ENCODE measurements at places on chromosomes 3 and 15.

DNA sequence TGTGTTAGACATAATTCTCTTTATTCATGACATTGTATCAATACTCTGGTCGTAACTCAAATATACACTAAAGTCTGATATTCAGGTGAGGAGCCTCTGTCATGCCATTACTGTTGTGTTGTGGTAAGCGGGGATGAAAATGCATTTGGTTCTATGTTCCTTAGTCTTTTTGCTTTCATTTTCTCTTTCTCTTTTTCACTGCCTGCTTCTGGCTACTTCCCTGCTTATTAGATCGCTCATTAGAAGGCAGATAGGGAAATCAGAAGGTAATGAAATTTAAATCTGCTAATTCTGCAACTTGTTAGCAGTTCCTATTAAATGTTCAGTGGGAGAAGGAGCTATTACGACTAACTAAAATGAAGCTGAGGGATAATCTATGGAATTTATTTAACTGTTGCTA lies 345.0 kb downstream of the GRM7 start:
- DNase-seq = no peak

DNA sequence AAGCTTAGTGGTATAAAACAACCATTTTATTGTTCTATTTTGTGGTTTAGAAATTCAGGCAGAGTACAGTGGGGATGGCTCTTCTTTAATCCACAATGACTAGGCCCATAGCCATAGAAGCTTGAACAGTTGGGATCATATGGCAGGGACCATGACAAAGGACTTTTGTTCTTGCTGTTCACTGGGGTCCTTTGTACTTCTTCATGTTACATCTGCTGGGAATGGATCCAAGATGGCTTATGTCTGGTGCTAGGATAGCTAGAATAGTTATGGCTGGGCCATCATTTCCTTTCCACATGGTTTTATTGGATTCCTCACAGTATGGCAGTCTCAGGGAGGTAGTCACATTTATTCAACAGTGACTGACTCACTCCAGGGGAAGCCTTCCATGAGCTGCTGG lies 427.9 kb upstream of the AGTR1 start:
- DNase-seq = no peak

DNA sequence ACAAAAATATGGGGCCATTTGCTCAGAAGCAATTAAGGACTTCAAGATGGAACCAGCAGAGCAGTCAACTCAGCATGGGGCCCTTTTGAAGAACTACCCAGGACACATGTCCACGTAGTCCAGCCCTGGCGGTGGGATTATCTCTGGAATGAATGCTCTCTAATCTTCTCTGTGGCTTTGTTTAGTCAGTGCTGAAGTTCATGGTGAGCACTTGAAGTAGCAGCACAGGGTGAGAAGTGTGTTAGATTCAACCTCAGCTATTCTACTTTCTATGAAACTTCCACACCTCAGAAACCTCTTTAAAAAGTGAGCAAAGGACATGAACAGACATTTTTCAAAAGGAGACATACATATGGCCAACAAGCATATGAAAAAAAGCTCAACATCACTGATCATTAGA lies 74.4 kb downstream of the THRB start:
- no peak for DNase-seq

- DNase-seq = no peak
Measured at GRCh38 chr3:128684986-128685726, 34.5 kb upstream of the RPN1 start.

DNA sequence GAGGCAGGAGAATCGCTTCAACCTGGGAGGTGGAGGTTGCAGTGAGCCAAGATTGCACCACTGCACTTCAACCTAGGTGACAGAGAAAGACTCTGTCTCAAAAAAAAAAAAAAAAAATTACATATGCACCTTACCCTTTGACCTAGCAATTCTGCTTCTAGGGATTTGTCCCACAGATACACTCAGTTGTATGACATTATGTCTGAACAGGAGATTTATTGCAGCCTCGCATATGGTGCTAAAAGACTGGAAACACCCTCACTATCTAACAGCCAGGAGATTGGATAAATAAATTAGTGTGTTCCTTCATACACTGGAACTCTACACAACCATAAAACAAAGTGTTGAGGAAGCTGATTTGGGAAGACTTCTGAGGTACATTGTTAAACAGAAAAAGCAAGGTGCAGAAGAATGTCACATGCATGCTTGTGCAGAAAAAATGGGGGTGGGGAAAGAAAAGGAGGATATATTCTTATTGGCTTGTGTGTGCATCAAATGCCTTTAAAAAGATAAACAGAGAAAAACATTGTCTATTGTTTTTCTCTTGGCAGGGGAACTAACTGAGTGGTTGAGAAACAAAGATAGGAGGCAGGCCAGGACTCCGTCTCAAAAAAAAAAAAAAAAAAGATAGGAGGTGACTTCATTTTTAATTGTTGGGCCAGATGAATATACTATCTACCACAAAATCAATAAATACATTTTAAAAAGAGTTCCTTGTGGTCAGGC lies 30.9 kb downstream of the PPCDC start:
- no peak for DNase-seq

DNA sequence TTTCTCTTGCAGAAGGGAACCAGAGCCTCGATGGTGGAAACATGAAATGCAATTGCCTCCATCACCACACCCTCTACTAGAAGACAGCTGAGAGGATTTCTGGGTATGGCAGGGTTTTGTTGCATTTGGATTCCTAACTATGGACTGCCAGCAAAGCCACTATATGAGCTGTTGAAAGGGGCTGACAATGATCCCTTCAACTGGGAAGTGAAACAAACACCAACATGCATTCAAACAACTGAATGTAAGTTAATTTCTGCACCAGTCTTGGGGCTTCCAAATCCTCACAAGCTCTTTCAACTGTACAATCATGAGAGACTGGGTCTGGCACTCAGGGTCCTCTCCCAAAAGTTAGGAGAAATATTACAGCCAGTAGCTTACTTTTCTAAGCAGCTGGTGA lies 116.7 kb upstream of the PLCL2 start:
- DNase-seq = no peak

DNA sequence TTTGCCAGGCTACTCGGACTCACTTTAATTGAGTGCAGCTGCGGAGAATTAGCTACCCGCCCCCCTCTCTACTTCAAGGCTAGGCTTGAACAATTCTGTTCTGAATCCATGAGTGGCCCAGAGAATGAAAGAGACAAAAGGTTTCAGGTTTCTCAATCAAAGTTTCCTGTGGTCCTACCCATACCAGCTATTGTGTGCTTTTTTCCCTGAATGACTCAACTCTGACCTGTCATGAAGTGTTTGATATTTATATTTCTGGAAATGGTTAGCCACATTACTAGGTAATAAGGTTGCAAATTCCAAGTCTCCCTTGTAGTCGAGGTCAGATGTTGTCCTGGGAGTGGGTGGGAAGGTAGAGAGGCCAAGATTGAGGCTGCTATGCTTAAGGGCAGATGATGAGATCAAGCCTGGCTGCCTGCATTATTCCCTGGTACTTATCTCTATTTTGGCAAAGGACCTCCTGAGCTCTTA lies 392.7 kb upstream of the TBL1XR1 start:
- DNase-seq = no peak

DNA sequence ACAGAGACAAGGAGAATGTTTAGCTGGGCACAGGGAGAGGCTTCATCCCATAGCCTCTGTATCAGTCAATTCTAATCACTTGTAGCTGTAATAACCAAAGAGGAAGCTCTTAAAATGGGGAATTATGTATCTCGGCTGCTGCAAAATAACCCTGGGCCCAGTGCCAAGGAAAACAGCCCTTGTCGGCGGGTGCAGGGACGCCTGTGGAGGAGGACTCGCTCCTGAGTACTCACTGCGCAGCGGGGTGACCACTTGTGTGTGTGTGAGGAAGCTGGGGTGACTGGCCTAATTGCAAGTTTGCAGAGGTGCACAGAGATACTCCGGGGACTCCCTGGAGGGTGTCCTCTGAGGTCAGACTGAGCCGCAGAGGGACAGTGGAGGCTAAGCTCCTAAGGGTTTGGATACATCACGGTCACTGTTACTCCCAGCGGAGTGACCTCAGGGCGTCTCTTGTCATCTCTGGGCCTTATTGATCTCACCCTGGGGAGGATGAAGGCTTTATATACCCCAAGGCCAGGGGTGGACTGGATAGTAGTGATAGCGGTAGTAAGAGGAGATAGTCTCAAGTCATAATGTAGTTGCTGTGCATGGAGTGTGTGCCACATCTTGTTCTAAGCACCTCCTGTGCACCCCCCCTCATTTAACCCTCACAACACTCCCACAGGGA lies 37.2 kb downstream of the SLC6A6 start:
- no peak for DNase-seq

- DNase-seq = no peak
Measured at GRCh38 chr3:2847062-2847841, 262.9 kb downstream of the IL5RA start.

DNA sequence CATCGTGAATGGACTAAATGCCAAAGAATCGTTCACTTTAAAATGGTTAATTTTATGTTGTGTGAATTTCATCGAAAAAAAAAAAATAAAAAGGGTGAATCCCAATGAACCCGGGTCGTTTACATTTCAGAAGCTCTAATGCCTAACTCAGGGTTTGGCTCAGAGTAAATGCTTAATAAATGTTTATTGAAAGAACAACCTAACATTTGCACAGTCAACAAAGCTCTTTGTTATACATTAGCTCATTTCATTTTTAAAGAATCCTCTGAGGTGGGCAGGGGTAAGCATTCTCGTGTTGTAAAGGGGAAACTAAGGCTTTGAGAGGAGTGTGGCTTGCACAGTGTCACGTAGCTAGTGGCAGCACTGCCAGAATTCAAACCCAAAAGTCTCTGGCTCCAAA lies 109.5 kb downstream of the RPLP1 start:
- no peak for DNase-seq

DNA sequence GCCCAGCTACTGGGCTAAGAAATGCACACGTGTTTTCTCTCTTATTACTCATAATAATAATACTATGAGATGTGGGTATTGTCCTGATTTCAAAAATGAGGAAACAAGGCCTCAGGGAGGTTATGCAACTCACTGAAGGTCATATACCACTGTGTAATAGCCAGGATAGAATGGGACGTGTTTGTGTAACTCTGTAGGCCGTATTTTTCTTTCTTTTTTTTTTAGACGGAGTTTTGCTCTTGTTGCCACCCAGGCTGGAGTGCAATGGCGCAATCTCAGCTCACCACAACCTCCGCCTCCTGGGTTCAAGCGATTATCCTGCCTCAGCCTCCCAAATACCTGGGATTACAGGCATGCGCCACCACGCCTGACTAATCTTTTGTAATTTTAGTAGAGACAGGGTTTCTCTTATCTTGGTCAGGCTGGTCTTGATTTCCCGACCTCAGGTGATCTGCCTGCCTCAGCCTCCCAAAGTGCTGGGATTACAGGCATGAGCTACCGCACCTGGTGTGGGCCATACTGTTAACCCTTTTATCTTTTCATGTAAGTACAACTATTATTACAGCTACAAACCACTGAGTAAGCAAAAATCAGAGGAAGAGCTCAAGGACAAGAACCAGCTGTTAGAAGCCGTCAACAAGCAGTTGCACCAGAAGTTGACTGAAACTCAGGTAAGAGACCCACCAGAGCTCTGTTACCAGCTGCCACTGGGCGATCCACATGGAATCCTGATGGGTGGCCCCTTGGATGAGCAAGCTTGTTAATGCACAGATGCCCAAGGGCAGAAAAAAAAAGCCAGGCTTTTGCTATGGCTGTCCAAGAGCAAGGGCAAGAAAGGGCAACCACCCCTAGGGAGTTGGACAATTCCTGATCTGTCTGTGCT lies 6.7 kb downstream of the KNSTRN start:
- no peak for DNase-seq

DNA sequence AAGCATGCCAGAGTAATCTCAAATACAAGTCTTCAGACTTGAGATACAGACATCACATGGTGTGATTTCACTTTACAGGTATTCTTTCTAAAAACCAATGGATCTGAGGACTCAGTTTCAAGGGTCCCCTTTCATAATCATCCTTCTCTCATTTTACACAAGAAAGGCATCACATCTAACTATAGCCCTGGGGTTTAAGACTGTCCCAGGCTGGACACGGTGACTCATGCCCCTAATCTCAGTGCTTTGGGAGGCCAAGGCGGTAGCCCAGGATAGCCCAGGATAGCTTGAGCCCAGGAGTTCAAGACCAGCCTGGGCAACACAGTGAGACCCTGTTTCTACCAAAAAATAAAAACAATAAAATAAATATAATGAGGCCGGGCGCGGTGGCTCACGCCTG lies 36.4 kb downstream of the UBP1 start:
- no peak for DNase-seq

DNA sequence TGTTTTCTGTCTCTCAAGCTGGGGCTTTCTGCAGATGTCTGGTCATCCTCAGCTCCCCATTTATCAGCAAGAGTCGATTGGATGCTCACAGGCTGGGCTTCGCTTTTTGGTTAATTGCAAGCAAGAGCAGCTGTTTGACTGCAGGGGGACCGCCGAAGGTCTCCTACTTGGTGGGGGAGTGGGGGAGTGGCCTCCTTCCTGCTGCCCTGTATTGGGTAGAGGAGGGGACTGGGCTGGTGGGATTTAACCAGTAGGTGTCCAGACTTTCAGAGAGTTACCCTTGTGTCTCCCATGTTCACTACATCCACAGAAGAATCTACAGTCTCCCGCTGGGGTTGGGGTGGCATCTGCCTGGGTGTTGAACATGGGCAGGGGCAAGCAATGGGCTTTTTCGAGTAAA lies 78.7 kb downstream of the PLXNA1 start:
- DNase-seq = no peak

DNA sequence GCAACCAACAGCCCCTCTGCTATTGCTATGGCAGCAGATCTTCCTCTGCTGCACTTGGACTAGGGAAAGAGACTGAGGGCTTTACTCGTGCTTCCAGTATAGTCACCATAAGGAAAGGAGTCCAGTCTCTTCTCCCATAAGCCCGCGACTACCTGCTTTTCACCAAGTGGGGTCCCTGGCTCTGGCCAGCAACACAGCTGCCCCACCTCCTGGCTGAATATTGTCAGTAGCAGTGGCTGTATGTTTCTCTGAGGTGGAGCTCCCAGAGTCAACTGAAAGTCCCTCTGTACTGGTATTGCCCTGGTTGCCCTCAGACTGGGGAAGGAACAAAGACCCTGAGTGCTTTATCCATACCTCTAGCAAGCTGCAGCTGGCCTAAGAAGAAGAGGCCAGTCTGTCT lies 719.6 kb downstream of the SQOR start:
- no peak for DNase-seq

DNA sequence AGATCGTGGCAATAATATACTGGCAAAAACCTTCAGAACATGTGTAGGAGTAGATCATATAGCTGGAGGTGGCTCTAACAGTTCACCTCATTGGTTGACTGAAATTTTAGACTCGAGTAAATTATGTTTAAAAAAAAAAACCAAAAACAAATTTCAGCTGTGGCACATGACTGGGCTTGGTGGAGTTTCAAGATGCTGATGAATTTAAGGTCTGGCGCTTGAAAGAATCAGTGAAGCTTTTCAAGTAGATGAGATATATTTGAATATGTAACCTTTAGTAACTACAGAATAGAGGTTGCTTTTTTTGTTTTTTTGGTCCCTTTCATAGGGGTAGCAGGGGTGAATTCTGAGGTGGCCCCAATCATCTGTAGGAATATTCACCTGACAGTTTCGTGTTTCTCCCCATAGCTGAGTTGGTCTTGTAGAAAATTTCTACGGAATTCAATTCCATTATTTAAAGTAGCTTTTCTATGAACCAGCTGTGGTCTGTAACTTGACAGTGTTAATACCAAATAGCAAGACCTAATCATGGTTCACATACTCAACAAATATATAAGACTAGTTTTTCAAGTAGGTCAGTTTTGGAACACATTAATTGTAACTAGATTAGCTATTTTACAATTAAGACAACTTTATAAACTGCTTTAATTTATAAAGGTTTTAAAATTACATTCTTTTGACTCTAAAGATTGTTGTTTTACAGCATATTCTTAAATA lies 65.6 kb downstream of the MAP4 start:
- no peak for DNase-seq

GRCh38 chr3:141412936-141413354 lies 44.6 kb downstream of the ZBTB38 start:
- no peak for DNase-seq

Data from D721Med (cell line).